ENCODE measurements at places on chromosomes 16 and 17.

- DNase-seq, result no peak
Measured at GRCh38 chr16:30533748-30534367, 800 bp downstream of the ZNF747 start.

GRCh38 chr17:64138441-64138840 is 8.5 kb upstream of the ERN1 start:
- DNase-seq, result no peak

DNA sequence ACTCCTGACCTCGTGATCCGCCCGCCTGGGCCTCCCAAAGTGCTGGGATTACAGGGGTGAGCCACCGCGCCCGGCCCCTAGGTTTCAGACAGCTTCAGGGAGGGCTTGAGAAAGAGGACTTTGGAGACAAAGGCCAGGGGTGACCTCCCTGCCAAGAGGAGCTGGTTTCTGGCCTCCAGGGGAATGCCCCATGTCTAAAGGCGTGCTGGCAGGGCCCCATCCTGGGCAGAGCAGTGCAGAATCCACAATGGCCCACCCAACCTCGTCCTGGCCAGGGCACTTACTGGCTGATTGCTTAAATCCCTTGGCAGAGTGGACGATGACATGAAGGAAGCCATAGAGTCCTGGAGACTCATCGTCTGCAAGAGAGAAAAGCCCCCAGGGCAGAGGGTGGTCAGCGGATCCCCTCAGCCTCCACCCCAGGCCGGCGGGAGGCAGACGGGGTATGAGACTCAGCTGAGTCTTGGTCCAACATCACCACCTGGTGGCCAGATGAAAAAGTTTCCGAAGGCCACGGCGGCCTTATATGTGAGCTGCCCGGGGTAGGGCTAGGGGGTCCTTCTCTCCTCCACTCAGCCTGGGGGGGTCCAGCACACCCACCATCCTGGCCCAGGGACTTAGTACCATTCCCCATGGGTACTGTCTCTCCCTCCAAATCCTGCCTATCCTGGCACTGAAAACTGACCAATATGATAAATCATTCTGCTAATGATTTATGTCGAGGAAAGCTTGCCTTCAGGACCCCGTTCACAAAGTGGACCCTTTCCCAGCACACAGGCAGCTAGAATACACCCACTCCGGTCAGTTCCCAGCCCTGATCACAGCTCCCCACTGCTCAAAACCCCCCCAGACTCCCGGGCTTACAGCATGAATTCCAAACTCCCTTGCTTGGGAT is 59.1 kb downstream of the TIMM22 start:
- DNase-seq, result no peak

DNA sequence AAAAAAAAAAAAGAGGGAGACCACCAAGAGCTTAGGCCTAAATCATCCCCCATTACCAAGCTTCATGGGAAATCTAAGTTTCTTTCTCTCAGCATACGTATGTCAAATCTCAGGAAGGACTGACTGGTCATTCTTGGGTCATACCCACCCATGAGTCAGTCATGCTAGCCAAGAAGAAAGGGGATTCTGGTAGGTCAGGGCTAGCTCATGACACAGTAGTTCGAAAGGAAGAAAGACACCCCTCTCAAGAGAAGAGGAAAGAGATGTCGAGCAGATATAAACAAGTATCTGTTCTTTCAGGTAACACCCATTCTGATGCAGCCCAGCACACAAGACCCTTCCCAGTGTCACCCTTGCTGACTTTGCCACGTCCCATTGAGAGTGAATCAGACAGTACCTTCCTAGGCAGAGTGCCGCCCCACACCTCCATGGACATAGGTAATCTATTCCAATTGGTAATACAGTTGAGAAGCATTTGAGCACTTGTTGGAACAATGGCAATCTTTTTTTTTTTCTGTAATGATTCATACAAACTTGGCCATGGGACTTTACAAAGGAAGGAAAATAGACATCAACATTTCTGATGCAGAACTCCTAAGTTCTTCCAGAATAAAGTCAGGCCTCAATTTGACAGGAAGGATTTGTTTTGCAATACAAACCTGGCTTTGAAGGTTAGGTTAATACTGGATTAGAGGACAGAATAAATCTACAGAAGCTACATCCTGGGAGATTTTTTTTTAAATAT is 38.2 kb downstream of the COPRS start:
- DNase-seq, result no peak

DNA sequence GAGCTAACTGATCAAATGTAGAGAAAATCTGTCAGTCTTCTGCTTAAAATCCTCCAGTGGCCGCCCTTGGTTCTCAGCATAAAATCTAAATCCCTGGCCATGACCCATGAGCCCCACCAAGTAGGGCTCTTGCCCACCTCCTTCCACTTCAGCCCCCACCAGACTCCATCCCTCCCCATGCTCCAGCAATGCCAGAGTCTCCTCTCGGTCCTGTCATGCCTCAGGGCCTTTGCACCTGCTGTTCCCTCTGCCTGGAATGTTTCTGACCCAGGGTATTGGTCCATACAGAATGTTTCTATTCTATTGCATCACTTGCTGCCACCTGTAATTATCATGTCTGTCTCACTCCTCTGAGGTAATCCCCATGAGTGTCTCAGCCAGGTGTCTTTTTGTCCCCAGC is 22.4 kb downstream of the FA2H start:
- DNase-seq, result no peak

DNA sequence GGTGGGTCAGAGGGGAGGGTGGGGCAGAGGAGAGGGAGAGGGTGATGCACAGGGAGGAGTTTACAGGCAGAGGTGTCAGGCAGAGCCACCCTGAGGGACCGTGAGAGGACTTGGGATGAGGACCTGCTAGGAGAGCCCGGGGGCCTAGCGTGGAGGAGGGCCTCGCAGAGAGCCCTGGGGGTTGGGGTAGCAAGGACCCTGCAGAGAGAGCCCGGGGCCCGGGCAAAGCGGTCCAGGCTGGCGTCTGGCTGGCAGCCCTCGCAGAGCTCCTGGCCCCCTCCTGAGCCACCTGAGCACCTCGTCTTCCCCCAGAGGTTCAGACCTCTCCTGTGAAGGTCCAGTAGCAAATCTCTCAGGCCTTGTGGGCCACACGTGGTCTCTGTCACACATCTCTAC is 42.0 kb upstream of the ZNF469 start:
- no peak for DNase-seq

GRCh38 chr16:50169555-50170096 is 16.5 kb downstream of the TENT4B start:
- no peak for DNase-seq

GRCh38 chr17:4598776-4599504 is 14.6 kb downstream of the SMTNL2 start:
- DNase-seq, result no peak

GRCh38 chr16:88132836-88133506 is 181.7 kb downstream of the BANP start:
- no peak for DNase-seq

DNA sequence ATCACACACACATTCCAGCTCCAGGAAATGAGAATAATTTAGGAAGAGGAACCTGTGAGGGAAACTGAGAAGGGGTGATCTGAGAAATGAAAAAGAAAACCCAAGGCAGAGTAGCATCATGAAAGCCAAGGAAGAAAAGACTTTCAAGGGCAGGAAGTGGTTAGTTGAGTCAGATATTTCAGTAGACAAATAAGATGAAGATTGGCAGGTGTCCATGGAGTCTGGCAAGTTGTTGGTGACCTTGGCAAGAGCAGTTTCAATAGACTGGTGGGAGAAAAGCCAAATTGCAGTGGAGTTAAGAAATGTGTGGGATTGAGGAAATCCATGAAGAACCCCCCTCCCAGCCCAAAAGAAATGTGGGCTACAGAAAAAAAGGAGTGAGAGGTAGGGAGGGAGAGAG is 10.7 kb downstream of the GNAO1 start:
- peak; percentile 62 for DNase-seq

DNA sequence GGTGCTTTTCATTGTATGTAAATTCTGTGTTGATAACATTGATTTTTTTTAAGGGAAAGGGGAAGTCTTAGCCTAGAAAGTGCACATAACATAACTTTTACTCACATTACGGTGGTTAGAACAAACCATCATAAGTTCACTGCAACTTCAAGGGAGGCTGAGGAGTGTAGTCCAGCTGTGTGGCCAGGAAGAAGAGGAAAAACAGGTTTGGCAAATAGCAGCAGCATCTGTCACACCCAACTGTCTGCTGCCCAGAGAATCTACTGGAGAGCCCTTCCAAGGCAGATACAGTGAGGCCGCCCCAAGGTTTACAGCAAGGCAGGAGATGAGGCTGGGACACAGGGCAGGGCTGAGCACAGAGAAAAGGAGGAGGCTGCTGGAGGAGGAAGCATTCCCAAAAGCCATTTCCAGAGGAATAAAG is 60.6 kb downstream of the AIPL1 start:
- peak; percentile 57 for DNase-seq

DNA sequence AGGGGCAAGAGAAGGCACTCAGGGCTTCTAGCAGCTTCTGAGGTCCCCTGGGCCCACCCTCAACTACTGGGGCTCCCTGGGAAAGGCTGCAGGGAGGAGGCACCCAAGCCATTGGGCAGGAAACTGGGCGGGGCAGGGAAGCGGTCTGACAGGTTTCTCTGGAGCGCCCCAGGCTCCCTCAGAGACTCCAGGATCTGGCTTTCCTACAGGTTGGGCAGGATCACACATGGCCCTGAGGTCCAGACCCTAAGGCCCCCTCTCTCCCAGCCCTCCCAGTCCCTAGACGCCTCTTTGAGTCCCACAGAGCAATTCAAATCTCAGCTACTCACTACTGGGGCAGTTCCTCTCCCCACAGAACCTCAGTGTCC is 14.3 kb downstream of the JUP start:
- peak; percentile 87 for DNase-seq

DNA sequence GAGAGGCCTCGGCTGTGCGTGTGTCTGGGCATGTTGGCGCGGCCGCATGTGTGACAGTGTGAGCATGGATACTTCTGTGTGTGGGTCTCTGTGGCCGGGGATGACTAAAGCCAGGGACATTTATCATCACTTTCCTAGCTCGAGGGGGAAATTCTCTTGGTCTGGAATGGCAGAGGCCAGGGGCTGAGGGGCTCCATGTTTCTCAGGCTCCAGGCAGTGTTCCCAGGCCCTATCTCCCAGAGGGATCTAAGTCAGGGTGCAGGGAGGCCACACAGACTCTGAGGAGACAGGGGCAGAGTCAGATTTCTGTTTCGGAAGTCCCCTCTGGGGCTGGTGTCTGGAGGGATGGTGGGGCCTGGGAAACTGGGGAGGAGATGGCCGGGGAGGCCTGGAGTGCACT is 23.7 kb upstream of the SPNS2 start:
- DNase-seq, result no peak

DNA sequence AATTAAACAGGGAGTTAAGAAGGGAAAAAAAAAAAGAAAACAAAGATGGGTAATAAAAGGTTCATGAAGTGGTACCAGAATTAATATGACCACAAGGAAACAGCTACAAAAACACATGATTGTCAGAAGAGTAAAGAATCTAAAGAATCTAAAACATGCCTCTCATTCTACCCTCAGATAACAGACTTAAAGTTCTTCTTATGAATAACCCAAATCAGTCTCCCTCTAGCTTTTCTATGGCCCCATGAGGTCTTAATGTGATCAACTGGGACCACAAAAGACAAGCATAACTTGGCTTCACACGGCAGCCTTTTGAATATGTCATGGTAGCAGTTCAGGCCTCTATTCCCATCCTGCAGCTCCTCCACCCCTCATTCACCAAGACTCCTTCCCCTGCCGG is 6.9 kb downstream of the MYH10 start:
- no peak for DNase-seq

- DNase-seq, result no peak
Measured at GRCh38 chr17:17580662-17581470, 10.6 kb downstream of the PEMT start.

- DNase-seq, result no peak
Measured at GRCh38 chr17:82559566-82560251, 40.2 kb downstream of the FOXK2 start.

DNA sequence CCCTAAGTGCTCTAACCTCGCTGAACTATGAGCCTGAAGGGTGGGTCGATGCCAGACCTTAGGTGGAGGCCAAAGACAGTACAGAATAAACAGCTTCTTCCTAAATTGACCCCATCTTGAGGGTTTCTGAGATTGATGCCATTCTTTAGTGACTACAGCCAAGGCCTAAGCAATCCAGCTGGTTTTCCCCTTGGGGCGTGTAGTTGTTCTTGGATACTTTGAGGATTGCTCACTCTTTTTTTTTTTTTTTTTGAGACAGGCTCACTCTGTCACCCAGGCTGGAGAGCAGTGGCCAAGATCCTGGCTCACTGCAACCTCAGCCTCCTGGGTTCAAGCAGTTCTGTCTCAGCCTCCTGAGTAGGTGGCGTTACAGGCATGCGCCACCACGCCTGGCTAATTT is 2.0 kb downstream of the OVCA2 start:
- peak; percentile 65 for DNase-seq

DNA sequence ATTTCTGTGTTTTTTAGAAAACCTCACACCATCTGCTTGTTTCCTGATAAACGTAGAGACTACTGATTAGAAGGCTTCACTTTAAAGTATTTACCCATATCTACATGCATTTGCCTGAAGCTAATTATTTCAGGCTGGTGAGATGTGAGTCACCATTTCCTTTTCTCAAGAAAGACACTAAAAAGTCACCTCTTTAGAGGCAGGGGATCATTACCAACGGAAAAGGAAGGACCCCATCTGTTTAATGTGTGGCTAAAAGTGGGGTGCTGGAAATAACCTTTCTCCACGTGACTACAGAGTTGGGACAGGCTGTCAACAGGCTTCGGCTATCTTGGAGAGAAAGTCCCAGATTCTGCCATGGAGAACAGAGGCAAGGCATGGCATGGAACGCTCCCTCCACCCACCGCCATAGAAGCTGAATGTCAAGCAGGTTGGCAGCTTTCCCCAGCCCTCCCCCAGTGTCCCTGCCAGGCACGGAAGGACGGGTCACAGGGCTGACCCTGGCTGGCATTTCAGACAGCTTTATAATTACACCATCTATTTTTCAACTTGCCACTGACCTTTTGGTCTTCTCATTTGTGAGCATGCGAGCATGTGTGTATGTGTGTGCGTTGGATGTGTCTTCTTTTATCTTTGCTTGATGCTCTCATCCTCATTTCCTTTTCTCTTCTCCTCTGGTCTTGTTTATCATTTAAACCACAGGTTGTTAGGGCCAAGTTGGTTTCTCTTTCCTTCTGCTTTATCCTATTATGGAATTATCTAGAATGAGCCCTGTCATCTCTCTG is 157.0 kb downstream of the CPPED1 start:
- DNase-seq, result no peak

- no peak for DNase-seq
Measured at GRCh38 chr16:75456971-75457370, 7.5 kb downstream of the TMEM170A start.

- DNase-seq, result no peak
Measured at GRCh38 chr16:1503110-1503955, 10.2 kb downstream of the TELO2 start.

GRCh38 chr17:31007695-31008373 is 37.0 kb downstream of the RNF135 start:
- DNase-seq, result no peak

GRCh38 chr17:17904166-17905035 is 67.6 kb upstream of the SREBF1 start:
- no peak for DNase-seq
